GM13977 (cell line): ENCODE measurements at places on chromosomes 5 and 9.

DNA sequence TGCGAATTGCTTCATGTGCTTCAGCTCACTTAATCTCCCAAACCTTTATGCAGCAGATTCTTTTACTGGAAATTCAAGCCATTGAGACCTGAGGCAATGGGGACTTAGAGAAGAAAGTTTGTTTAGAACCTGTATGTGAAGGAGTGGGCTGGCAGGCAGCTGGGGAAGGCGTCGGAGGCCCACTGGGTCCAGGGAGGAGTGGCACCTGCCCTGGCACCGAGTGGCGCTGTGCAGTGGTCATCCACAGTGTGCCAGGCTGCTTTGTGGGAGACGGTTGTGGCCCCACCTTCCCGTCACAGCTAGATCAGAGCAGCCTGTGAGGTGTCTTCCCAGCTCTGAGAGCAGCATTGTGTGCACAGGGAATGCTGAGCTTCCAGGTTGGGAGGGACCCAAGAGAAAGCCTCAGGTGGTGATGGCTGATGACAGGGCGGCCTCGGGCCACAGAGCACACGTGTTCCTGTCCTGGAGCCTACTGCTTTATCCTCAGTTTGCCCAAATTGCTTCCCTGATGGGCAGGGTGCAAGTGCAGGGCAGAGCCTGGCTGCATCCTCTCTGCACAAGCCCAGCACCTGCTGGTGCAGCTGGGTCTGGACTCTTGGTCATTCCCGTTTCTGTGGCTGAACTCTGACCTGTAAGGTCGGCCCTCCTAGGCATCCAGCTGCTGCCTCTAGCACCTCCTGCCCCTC is 175.2 kb downstream of the CACNA1B start:
- no peak for DNase-seq

- DNase-seq: no peak
These were observed 757.5 kb upstream of the ZNF608 start for GRCh38 chr5:125503946-125504345.

- DNase-seq: no peak
These were observed 128.8 kb upstream of the PTCH1 start for GRCh38 chr9:95645579-95645978.

DNA sequence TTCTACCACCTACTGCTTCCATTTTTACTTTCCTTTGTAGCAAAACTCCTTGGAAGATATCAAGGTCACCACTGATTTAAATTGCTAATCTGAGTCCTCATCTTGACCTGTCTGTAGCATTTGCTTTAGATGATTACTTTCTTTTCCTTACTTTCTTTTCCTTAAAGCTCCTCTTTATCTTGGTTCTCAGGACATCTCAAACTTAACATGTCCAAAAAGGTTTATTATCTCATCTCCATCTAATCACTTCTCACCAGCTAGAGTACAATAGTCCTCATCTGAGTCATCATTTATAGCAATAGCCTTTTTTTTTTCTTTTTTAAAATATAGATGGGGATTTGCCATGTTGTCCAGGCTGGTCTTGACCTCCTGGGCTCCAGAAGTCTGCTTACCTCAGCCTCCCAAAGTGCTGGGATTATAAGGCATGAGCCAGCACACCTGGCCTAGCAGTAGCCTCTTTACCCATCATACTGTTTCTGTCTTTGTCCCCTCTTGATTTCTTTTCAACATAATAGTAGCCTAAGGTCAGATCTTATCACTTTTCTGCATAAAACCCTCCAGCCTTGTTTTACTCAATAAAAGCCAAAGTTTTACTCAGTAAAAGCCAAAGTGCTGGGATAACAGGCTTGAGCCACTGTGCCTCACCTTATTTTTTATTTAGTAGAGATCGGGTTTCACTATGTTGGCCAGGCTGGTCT is 32.9 kb upstream of the GPR21 start:
- DNase-seq: no peak

GRCh38 chr5:126938466-126938865 is 91.9 kb downstream of the MARCHF3 start:
- no peak for DNase-seq

DNA sequence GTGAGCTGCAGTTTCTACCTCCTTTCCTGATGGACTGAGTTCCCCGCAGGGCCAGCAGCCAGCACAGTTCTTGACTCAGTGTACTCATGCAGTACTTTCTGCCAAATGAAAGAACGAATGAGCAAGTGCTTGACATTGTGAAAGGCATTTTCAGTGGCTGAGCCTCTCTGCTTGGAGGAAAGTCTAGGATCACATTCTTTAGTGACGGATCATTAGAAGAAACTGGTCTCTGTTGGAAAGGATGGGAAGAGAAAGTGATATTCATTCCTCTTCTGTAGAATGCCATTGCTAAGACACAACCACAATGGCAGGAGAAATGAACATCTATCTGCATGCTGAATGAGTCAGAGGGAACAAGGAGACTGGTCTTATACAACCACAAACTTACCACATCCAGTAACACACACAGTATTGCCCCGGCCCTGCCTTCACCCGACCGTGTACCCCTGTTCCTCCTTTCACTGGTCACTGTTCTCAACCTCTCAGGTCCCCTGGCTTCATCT is 206.9 kb downstream of the CRB2 start:
- DNase-seq: no peak

- no peak for DNase-seq
These were observed 15.3 kb upstream of the KIF27 start for GRCh38 chr9:83936523-83936922.

DNA sequence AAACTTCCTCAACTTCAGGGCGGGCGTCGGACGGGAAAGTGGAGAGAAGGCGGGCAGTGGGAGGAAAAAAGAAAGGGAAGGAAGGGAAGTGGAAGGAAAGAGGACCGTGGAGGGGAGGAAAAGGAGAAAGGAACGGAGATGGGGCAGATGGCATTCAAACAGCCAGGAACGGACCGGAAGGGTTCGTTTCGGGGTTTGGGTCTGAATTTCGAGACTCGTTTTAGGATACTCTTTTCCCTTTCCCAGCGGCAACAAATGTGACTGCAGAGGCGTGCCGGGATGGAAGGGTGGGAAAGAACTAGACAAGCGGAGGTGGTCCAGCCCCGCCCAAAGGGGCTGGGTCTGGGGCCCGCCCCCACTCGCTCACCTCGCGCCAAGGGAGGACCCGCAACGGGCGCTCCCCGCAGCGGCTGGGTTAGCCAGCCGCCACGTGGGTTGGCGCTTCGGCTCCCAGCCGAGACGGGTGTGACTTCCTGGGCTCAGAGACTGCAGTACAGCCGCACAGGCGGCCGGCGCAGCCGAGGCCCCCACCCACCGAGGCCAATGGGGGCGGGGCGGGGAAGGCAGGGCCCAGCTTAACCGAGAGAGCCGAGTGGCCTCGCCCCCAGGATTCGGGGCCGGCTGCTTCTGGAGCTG is 2.7 kb downstream of the VCAN start:
- peak; percentile 77 for DNase-seq

DNA sequence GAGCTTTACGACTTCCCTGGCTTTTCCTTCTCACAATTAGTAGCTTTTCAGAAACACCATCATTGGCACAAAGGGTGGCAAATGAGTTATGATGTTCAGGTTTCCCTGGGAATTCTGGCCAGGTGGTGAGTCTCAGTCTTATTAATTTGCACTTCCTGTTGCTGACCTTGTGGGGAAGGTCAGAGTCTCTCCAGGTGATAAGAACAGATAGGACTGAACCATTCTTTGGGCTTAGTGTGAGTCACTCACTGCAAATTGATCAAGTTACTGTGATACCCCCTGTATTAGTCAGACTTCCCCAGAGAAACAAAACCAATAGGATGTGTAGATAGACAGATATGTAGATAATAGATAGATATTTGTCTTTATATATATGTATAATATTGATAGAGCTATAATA is 53.8 kb upstream of the RANBP3L start:
- DNase-seq: no peak

- DNase-seq: no peak
These were observed 12.2 kb upstream of the VAV2 start for GRCh38 chr9:134004131-134004873.

DNA sequence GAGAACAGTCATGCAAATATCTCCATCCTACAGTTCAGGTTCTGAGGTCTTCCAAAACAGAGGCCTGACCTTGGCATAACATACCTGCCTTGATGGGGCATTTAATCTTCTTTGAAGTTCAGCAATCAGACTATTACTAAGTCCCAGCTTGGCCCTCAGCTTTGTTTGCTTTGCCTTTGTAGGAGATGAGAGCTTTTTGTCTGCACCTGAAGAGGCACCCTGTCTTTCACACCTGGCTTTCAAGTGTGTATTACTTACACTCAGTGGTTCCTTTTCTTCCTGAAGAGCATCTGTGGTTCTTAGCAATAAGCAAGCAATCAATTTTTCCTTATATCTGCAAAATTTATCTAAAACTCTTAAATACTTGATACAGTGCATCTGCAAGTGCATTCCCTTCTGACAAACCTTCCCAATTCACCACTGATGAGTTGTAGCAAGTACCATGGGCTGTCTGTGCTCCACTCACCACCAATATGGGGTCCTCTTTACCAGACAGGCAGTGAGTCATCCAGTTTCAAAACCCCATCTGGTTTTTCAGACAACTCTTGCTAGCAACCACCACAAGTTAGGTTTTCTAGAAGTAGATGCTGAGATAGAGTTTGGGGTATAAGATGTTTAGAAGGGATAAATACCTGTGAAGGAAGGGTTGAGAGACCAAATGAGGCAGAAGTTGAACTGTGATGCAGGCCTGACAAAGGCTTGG is 100.2 kb downstream of the HINT1 start:
- DNase-seq: no peak

DNA sequence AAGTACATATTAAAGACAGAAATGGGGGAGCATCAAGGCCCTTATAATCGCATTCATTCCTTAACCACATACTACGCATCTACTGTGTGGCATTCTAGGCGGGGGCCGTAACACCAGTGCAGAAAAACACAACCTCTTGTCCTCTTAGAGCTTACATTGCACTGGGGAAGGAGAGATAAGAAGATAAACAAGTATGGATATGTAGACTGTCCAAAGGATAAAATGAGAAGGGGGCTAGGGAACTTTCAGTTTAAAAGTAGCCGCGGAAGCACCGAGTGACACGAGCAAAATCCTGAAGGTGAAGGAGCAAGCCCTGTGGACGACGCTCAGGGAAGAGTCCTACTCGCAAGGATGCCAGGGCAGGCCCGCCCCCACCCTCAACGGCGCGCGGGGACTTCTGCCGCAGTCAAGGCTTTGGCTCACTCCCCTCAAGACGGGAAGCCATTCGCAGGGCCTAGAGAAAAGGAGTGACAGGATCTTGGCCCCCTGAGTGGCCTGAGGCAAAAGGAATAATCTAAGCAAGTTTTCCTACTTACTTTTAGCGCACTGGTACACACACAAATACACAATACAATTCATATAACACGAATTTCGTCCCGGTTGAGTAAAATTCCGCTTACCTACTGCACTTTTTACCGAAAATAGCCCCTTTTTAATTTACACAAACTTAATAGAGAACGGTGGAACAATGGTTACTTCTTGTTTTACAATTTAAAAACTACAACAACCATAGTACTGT is 1.3 kb upstream of the NIPBL start:
- DNase-seq: peak; percentile 32

DNA sequence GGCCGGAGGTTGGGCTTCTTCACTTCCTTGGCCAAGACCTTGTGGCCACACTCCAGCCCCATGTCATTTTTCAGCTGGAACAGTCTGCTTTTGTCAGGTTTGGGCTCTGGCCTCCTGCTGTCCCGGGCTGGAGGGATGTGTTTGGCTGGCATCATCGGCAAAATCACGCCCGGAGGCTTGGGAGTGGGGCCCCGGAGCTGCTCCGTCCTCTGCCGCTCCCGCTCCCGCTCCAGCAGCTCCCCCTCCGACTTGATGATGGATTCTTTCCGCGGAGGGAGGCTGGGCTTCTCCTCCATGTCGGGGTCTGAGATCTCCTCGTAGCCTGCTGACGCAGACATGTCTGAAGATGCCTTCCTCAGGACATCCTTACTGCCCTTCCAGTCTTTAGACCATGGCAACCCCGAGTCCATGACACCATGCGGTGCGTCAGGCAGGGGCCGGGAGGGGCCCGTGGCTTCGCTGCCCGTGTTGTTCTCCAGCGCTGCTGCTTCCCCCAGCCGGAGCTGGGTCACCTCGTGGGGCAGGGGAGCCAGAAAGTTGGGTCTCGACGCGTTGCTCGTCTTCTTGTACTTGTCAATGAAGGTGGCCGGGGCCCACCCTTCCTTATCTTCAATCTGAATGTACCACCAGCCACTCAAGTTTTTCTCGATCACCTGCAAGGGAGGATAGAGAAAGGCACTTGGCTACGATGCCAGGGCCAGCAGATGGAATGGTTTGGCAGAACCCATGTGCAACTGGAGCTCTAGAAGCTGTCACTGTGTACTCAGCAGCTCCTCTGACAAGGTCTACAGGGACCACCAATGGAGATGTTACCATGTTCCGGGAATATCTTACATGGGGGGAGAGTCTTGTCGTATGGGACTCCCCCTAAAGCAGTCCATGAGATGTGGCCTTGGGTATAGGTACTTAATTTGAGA is 56.0 kb upstream of the UBTD2 start:
- no peak for DNase-seq

DNA sequence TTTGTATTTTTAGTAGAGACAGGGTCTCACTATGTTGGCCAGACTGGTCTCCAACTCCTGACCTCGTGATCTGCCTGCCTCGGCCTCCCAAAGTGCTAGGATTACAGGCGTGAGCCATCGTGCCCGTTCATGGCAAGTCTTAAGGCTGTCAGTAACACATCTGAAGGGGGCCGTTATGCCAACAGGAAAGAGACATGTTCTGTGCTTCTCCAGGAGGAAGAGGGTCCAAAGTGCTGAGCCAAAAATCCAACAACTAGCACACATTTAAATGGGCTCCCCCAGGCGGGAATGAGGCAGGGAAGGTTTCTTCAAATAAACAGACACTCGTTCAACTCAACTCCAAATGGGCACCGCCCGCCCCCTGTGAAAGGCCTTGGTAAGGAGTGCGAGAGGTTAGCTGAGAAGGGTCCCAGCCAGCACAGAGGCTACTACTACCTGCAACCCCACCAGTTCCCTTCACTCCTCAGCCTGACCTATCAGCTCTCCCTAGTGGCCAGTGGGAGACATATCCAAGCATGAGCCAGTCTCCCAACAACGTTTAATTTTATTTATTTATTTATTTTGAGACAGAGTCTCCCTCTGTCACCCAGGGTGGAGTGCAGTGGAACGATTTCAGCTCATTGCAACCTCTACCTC is 84.1 kb upstream of the DMRT1 start:
- peak; percentile 42 for DNase-seq

GRCh38 chr9:18580151-18580550 is 106.2 kb downstream of the ADAMTSL1 start:
- no peak for DNase-seq

GRCh38 chr9:134338394-134339182 is 12.3 kb downstream of the RXRA start:
- no peak for DNase-seq

- no peak for DNase-seq
These were observed 222.0 kb upstream of the KLF4 start for GRCh38 chr9:107711542-107711941.

GRCh38 chr9:73344060-73344459 is 192.4 kb downstream of the ANXA1 start:
- no peak for DNase-seq

- no peak for DNase-seq
These were observed 82.9 kb downstream of the ADGRV1 start for GRCh38 chr5:90641528-90641927.

GRCh38 chr5:136103118-136103517 is 29.5 kb upstream of the SMAD5 start:
- DNase-seq: no peak

GRCh38 chr9:135075234-135076142 is 12.0 kb upstream of the OLFM1 start:
- DNase-seq: no peak

- peak; percentile 77 for DNase-seq
These were observed 1.2 kb upstream of the NPR3 start for GRCh38 chr5:32709750-32710549.
